Cerebellar cortex (tissue), 1 donor: ENCODE measurements at places on chromosomes 6 and 20.
A peak's percentile ranks its signal among the peaks of the same experiment; 100 is the strongest.

DNA sequence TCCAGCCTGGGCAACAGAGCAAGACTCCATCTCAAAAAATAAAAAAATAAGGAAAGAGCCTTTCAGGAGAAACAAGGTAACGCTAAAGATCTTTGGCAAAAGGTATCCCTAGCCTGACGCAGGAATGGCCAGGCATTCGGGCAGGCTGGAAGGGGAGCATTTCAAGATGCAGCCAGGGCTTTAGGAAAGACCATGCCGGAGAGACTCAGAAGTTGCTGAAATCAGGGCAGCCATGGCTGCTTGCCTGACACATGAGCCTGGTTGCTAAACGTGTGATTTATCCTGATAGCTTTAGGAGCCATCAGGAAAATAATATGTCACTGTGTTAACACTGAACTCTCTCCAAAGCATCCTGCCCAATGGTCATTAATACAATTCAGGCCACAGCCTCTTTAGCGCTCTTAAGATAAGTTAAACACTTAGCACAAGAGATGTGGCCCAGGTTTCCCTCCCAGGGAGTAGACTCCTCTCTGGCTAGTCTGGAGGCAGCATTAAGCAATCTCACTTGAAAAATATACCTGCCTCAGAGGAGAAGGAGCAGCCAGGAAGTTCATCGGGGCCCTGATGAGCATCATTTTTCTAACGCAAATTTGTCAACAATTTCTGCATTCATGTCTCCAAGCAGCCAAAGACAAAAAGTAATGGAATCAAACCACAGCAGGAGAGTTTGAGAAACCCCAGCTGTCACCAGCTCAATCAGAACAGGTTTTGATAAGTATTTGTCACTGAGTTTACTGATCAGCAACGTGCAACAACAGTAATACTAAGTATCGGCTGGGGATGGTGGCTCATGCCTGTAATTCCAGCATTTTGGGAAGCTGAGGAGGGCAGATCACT lies 200.0 kb downstream of the ZMYND8 start:
- DNase-seq = no peak

DNA sequence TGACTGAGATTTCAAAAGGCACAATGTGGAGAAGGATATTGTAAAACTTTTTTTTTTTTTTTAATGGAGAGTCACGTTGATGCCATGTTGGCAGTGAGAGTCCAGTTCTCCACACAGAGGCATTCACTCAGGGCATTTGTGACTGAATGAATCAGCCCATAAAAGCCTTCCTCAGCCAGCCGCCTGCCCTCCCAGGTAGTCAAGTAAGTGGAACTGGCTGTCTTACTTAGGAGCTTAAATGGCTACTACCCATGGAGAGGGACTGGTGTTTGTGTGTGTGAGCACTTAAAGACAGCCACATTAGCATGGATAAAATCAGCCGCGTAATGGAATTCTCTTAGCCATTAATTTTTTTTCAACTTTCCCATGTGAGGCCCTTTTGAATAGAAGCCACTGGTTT lies 12.6 kb downstream of the AAR2 start:
- DNase-seq = no peak

GRCh38 chr20:50745634-50746137 lies 14.3 kb downstream of the PARD6B start:
- DNase-seq = no peak

DNA sequence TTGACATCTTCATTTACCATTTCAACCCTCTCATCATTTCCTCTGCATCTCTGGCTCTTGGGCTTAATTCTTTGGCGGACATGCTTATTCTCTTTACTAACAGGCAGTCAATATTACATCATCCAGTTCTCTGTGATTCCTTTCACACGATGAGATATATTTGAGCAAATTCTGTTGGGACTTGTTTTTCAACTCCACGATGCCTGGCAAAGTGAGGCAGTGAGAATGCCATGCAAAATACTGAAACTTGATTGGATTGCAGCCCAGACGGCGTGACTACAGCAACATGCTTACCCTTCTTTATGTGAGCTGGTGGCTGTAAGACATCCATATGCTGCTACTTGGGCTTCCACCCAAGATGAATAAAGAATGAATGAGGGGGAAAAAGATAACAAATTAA lies 101.7 kb upstream of the SPACA1 start:
- DNase-seq = no peak

GRCh38 chr6:93820465-93821082 lies 401.2 kb upstream of the EPHA7 start:
- no peak for DNase-seq

- DNase-seq = no peak
Observed at GRCh38 chr6:168001029-168001332, 3.5 kb downstream of the KIF25 start.

DNA sequence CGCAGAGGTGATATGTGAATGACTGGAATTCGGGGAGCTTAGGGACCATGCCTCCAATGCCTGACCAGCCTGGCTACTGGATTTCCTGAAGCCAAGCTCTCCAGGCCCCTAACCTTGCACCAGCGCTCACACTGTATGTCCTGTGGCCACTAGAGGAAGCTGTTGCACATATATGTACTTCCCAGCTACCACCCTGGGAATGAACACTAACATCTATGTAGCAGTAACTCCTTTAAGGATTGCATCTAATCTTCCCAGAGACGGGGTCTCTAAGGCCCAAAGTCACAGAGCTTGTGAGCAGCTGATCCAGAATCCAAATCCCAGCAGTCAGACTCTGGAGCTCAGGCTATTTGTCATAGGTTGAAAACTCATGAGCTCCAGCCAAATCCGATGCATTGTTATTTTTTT lies 20.4 kb upstream of the BPIFB1 start:
- peak; percentile 77 for DNase-seq

- DNase-seq = no peak
Observed at GRCh38 chr6:40947876-40948526, 91.0 kb downstream of the UNC5CL start.

DNA sequence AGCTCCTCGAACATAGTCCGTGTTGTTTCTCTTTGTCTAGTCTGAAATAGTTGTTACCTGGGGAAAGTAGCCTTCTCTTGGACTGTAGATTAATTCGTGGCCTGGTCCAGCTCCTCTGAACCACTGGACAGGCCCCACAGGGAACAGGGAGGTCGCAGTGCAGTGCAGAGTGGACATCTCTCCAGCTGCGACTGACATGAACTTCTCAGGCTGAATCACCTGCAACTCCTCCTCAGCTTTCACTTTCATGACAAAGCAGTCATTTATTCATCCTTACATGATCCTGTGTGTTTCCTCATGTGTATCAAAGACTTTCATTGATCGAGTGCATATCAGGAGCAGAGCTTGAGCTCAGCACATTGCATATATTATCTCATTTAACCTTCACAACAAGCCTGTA lies 19.1 kb upstream of the SIRPG start:
- DNase-seq = no peak

DNA sequence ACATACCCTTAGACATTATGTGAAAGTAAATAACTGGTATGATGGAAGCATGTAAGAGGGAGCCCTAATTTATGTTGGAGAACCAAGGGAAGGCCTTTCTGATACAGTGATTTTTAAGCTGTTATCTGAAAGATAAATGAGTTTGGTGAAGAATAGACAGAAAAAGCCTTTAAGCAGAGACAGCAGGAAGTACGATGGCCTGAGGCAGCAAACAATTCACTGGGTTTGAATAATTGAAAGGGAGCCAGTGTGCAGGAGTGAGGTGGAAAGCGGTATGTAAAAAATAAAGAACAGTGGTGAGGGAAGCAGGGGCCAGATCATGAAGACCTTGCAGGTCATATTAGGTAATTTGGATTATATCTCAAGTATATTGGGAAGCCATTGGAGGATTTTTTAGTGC lies 4.1 kb upstream of the RAB23 start:
- DNase-seq = no peak

- no peak for DNase-seq
Observed at GRCh38 chr6:166929542-166930189, 26.7 kb downstream of the RNASET2 start.

DNA sequence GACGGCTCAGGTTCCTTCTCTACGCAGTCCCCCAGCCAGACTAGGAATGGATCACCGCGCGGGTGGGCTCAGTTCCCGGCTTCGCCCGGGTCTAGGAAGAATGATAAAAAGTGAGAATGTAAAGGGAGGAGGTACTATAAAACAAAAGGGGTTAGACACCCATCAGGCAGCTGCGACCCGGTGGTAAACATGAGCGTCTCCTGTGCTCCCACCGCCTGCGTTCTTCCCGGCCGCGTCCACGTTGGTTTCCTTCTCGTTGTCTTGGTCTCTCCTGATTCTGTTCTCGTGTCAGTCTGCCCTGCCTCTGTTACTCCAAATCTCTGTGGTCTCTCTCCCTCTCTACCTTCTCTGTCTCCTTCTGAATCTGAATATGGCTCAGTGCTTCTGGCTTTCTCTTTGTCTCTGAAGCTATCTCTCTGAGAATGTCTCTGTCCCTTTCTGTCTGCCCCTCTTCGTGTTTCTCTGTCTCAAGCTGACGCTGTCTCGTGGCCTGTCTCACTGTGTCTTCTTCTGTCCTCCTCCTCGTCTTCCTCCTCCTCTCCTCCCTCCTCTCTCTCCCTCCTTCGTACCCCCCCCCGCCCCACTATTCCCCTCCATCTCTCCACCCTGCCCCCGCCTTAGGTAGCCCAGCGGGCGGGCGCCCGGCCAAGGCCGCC lies 41.6 kb upstream of the FOXP4 start:
- no peak for DNase-seq

GRCh38 chr20:62776692-62777527 lies 19.4 kb upstream of the MRGBP start:
- DNase-seq = peak; percentile 30

- DNase-seq = no peak
Observed at GRCh38 chr6:35694462-35694861, 5.7 kb upstream of the FKBP5 start.

GRCh38 chr20:15113144-15113773 lies 775.8 kb upstream of the FLRT3 start:
- DNase-seq = no peak

DNA sequence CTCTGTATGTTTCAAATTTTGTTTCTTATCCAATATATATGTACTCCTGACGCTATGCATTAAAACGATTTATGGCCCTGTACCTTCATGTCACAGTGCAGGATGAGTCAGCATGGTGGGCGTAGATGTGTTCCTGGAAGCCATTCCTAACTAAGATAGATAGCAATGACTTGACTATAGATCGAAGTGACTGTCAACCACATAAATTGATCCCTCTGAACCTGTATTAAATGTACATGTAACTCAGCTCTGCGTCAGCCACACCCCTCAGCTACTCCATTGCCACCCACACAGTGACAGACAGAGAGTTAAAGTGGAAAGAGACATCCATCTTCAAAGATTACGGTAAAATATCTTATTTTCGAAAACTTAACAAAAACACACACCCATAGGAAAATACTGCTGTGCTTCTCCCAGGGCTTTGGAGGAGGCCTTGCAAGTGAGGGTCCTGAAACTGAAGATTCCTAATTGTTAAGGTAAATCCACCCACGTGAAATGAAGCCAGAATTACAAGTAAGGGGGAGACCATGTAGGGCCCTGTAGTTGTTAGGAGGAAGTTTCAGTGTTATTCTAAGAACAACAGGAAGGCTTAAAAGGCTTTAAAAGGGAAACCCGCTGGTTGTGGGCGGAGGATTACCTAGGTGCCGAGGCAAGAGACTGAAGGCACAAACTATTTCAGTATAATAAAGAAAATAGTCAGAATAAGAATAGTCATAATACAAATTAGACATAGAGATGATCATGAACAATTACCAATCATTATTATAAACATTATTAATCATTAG lies 10.3 kb upstream of the RAD21L1 start:
- DNase-seq = no peak

DNA sequence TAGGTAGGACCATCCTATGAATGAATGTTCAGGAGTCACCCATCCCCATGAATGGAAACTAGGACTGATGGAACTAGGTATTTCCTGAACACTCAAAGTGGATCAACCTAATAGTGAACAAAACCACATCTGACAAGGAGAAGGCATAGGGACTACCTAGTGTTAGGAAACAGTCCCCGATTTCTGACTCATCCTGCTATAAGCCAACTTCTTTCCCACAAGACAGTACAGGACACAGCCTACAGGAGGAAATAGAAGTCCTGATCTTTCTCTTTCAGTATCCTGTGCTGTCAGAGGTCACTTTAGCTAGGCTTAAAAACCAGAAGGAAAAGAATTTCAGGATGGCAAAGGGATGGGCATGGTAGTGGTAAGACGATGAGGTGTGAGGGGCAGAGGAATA lies 19.5 kb upstream of the GMDS start:
- DNase-seq = no peak

GRCh38 chr20:10951904-10952303 lies 278.1 kb upstream of the JAG1 start:
- DNase-seq = no peak

DNA sequence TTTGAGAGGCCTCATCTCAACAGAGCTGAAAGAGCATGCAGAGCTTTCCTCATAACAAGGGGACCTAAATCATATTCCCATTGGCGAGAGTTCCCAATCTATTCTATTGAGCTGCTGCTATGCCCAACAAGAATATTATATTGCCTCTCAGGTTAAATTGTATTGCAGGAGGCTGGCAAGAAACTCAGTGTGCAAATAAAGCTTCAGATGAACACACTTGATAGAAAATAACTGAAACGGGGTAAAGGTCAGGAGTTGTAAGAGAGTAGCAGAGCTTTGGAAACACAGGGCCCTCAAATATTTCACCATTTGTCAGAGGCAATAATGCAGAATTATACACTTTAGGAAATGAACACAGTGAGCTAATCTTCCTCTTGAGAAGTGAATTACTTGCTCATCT lies 364.3 kb upstream of the SPTLC3 start:
- no peak for DNase-seq

GRCh38 chr6:46626228-46626909 lies 26.2 kb downstream of the CYP39A1 start:
- DNase-seq = peak; percentile 69

DNA sequence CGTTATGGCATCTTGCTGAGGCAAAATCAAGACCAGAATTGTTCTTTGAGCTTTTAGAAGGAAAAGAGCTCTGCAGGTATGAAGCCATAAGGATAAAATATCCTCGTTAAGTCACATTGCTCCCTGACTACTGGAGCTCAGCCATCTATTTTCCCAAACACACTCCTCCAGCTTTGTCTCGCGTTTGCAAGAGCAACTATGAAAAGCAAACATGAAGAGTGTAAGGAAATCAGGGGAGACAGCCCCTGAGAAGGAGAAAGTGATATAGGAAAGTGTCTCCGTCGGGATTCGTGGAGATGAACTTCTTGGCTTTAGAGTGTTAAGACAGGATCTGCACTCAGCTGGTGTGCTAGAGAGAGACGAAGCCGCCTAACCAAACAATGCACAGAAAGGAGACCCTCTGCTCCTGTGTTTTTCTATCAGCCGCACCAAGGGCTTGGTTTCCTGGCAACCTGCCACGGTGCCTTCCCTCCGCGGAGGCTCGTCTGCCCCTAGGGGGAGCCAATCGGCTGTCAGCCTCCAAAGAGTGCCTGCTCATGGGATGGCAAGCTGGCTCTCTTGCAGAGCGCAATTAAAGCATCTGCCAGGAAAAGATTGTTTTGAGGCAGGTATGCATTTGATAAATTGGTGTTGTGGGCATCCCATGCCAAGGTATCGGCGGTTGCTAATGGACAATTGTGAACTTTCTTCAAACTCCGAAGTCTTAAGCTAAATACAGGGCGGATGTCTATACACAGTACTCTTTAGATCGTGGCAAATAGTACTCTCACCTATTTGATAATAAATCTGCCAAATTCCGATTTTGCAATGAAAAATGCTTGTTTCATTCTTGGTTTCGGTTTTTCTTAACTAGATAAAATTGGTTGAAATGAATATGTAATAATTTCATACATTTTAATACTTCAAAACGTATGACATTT lies 603.2 kb downstream of the RNF144B start:
- peak; percentile 36 for DNase-seq
